ENCODE measurements at places on chromosomes 7 and 10. TPM values are rescaled to one million over a fixed set of nuclear protein-coding genes. Genes with fewer than 3 reads are reported as not detected.

Gene NHLRC2
- 9.2 TPM for total RNA-seq

Gene PSD
- total RNA-seq = 0.72 TPM

Gene TMEM229A
- 2.1 TPM for total RNA-seq

Gene FBXO24
- total RNA-seq = 3.1 TPM

Gene KCNK18
- not detected for total RNA-seq

Gene CCDC172
- not detected for total RNA-seq

Gene TMEM236
- total RNA-seq = under 0.01 TPM

Gene FAM237B
- not detected for total RNA-seq

Gene LGI1
- not detected for total RNA-seq

Gene GPR26
- not detected for total RNA-seq

Gene FAM221A
- total RNA-seq = 0.97 TPM

Gene USP54
- total RNA-seq = 5.4 TPM
